ENCODE measurements at places on chromosomes 2 and 18. TPM values are rescaled to one million over a fixed set of nuclear protein-coding genes. Genes with fewer than 3 reads are reported as not detected.

PIEZO2 gene
- 103 TPM for total RNA-seq

MSH2 gene
- 28.5 TPM for total RNA-seq

MROH2A gene
- total RNA-seq: not detected

GAD1 gene
- not detected for total RNA-seq

PSME4 gene
- total RNA-seq: 90.5 TPM

EMILIN2 gene
- total RNA-seq: 4.6 TPM

All from vein endothelial cell (primary cell).